ENCODE measurements at places on chromosomes 6 and 20. TPM values are rescaled to one million over a fixed set of nuclear protein-coding genes. Genes with fewer than 3 reads are reported as not detected.

MYLK2 gene
- total RNA-seq = 0.66 TPM

HLA-DQA2 gene
- not detected for total RNA-seq

RAMACL gene
- 0.43 TPM for total RNA-seq

PACSIN1 gene
- not detected for total RNA-seq

KIF25 gene
- 0.05 TPM for total RNA-seq

SALL4 gene
- 1.4 TPM for total RNA-seq

MKKS gene
- total RNA-seq = 20.9 TPM

DSP gene
- 48.6 TPM for total RNA-seq

TMEM244 gene
- total RNA-seq = not detected

RAET1L gene
- total RNA-seq = 0.44 TPM

PNRC1 gene
- 49.5 TPM for total RNA-seq

SAMD10 gene
- total RNA-seq = not detected

PTCHD4 gene
- total RNA-seq = not detected

TUBB1 gene
- not detected for total RNA-seq

C6orf163 gene
- total RNA-seq = 0.20 TPM

BANF2 gene
- not detected for total RNA-seq

WFDC5 gene
- not detected for total RNA-seq

DZANK1 gene
- total RNA-seq = 3.0 TPM

EYA2 gene
- 2.2 TPM for total RNA-seq

PXDC1 gene
- total RNA-seq = 18.4 TPM

FGD2 gene
- total RNA-seq = not detected
